ENCODE measurements at places on chromosomes 12 and 14. TPM values are rescaled to one million over a fixed set of nuclear protein-coding genes. Genes with fewer than 3 reads are reported as not detected.

The TMCC3 gene
- 42.9 TPM for polyA plus RNA-seq

The MANSC4 gene
- 0.95 TPM for polyA plus RNA-seq

The OAS2 gene
- polyA plus RNA-seq: 9.9 TPM

The RPL10L gene
- not detected for polyA plus RNA-seq

DNA sequence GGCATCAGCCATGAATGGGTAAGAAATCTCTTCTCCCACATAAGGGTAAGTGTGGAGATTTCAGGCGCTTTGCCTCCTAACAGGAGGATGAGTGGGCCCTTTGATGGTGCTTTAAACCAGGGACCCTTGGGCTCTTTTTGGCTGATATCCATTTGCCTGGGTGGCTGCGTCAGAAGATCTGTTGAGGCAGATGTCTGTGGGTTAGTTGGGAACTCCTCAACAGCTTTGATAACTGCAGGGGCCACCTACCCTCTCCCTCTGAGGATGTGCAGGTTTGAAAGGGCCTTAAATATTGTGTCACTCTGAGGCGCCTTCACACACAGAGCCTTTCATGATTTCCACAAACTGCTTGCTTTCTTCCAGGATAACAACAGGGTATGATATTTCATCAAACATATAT is 210.7 kb downstream of the PPM1H start:
- no peak for DNase-seq

GRCh38 chr12:123532808-123533649 is 490 bp downstream of the RILPL1 start:
- DNase-seq: no peak

GRCh38 chr12:6612652-6613014 is 5.5 kb upstream of the CHD4 start:
- DNase-seq: no peak
